ENCODE measurements at places on chromosomes 7 and 10.
A peak's percentile ranks its signal among the peaks of the same experiment; 100 is the strongest.

GRCh38 chr10:112361951-112362751 lies 11.8 kb upstream of the ACSL5 start:
- no peak for DNase-seq

DNA sequence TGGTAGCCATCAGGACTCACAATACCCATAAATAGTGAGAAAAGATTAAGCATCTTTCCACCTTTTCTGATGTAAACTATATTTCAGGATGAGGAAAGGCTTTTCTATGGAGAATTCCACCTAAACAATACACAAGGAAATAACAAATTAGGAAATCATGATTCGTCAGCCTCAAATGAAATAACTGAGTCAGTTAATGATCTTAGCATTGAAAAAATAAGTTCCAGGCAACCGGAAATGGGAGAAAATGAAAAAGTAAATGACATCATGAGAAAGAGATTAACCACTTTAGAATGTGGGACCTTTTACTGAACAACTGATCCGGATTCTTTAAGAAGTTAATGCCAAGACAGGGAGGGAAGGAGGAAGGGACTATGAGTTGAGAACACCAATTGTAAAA lies 742.3 kb downstream of the TNS3 start:
- no peak for DNase-seq

DNA sequence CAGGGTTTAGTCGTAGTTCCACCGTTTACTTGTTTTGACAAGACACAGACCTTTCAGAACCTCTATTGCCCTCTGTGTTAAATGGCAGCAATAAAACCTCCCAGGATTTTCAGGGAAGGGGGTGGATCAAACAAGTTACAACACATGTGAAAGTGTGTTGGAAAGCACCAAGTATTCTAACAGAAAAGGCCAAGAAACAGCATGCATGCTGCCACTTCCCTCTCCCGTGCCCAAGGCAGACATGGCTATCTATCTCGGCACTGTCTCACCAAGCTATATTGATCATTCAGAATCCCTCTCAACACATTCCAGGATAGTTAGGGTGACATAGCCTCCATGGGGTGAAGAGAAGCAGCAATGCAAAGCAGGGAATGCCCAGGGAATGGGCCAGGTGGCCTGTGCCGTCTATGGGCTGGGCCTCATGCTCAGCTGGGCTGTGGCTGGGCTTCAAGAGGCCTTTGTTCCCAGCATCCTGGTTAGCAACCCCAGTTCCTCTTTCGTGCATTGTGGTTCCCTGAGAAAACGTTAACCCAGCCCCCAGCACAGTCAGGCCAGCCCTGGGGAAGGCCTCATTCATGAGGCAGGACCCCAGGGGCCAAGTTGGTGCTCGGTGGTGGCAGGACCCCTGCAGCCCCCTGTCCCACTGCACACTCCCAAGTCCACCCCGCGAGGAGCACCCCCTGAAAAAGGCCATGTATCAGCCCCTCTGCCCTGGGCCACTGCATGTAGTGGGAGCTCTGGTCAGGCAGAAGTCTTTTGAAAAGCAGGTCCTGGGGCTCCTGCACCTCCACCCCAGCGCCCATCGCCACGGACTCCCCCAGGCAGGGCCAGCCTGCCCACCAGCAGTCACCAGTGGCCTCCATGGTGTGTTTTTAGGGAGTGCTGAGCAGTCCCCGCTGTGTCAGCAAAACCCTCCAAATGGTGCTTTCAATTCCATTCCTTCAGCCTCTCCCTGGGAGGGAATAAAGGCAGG lies 25.5 kb downstream of the VSIR start:
- no peak for DNase-seq

GRCh38 chr10:58754469-58755339 lies 242.0 kb downstream of the BICC1 start:
- no peak for DNase-seq

GRCh38 chr10:102633287-102633686 lies 11.0 kb upstream of the TRIM8 start:
- peak; percentile 61 for DNase-seq

DNA sequence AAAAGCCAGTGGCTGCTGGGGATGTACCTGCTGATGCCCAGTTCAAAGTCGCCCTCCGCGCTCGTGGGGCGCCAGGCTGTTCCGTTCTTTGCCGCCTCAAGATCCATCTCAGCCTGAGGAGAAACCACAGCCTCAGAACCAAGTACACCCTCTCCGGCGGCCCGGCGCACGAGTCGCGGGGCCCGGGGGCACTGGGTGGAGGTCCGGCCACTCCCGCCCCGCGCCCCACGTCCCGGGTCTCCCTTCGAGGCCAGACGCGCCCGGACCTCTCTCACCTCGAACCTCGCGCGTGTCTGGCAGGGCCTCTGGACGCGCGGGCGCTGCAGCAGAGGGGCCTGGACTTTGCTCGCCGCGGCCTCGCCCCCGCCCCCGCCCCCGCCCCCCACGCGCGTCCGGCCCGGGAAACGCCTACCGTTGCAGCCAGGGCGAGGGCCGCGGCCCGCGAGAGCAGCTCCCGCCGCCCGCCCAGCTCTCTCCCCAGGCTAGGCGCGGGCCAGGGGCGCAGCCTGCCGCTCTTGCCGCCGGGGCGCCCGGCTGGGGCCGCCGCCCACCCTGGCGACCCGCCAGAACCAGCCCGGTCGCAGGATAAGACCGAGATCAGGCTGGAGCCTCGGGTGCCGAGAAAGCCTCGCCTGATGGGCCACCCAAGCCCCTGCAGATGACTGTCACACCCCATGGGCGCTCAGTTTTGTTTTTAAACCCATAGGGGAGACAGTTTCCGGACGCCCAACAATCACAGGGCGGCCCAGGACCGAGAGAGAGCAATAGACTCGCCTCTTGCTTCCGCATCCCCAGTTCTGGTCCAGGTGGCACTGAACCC lies at the start of gene ABCB4:
Gene ABCB4, minus strand, starts transcription at position 322 of the 820 bp plus-strand sequence. Its CDS starts 215 bp downstream, at position 107.
- DNase-seq = no peak

- DNase-seq = no peak
These were observed 9.7 kb upstream of the PURB start for GRCh38 chr7:44894888-44895580.

GRCh38 chr10:3406556-3406955 lies 234.0 kb upstream of the PITRM1 start:
- peak; percentile 45 for DNase-seq

DNA sequence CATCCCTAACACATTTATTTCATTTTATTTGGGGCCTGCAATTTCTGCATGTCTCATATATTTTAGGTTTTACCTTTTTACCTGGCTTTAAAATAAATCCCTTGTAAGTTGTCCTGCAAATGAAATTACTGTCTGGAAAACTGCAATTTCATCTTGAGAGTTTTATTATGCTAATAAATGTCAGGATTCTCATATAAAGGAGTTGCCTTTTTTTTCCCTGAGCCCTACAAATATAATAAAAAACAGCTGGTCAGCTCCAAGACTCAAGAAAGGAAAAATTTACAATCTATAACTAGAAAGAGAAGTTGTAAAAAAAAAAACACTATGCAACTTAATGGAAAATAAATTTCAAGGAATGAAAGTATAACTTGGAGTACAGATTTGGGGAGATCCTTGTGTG lies 108.7 kb downstream of the SH2D4B start:
- DNase-seq = no peak

GRCh38 chr10:63670291-63670898 lies 149.2 kb downstream of the REEP3 start:
- no peak for DNase-seq

DNA sequence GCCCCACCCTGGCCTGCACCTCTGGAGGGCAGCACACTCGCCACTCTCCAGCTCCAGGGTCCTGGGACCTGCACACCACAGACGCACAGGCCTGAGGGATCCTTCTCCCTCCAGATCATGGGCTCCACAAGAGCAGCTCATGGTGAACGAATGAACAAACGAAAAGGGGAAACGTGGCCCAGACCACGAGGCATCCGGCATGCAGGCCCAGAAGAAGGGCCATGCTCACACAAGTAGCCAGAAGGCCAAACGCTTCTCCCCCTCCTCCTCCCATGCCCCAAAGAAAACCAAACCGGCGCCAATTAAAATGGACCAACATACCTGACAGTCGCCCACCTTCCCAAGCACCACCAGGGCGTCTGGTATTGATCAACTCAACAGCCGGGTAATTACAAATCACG lies 30.4 kb downstream of the MAD1L1 start:
- DNase-seq = peak; percentile 46

DNA sequence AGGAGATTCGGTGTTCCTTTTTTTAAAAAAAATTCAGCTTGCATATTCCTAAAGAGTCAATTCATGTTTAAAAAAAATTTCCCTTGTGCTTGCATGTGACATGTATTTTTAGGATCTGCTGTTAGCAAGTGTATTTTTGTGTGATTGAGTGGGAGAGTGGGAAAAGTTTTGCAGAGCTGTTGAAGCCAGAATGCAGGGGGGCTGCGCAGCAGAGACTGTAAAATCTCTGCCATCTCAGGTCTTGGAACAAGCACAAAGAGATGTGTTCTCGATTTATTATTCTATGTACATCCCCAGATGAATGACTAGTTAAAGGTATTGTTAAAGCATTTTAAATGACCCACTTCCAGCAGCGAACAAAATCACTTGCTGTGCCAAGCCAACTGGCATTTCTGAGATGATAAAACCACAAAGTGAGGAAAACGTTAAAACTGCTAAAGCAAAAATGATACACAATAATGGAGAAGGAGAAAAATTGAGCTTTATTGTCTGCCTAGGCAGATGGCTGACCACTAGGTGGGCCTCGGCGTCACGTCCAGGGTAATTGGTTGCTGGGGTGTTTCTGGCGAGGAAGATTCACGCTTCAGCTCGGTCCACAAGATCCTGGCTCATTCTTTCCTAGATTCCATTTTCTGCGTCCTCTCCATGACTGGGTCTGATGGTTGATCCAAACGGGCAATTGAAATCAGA lies 67.0 kb upstream of the ATRNL1 start:
- no peak for DNase-seq

- DNase-seq = no peak
These were observed 164.3 kb downstream of the SUGCT start for GRCh38 chr7:40299097-40299496.

GRCh38 chr10:44993226-44993921 lies 7.3 kb upstream of the ZNF22 start:
- peak; percentile 53 for DNase-seq

GRCh38 chr10:29583674-29584073 lies 51.1 kb downstream of the SVIL start:
- no peak for DNase-seq

- DNase-seq = no peak
These were observed 157.4 kb upstream of the TCF7L2 start for GRCh38 chr10:112792487-112793201.

DNA sequence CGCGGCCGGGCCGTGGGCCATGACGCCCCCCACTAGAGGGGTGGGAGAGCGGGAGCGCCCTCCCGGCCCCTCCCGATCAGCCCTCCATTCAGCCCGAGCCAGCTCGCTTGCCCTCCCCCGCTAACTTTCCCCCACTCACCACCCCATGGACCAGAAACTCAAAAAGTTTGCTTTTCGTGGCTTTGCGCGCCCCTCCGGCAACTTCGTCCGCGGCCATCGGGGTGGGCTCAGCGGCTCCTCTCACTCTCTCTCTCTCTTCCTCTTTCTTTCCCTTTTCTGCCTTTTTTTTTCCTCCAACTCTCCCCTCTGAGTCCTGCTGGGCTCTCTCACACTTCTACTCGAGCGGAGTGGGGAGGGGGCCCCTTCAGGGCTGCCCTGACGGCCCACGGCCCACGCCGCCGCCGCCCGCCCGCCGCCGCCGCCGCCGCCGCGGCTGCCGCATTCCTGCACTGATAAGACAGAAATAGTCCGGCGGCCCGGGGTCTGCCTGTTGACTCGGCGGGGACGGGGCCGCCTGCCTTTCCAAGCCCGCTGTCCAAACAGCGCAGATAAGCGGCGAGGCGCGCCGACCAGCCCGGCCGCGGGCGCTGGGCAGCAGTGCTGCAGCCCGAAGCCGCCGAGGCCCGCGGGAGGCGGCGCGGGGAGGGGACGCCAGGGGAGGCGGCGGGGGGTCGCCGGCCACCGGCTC lies at the start of gene SMARCD3:
Gene SMARCD3, minus strand, starts transcription at position 349 of the 688 bp plus-strand sequence. Its CDS starts 132 bp downstream, at position 217.
- peak; percentile 77 for DNase-seq

Data from sciatic nerve (tissue), 2 donors.